ENCODE measurements at places on chromosomes 13 and 19.

DNA sequence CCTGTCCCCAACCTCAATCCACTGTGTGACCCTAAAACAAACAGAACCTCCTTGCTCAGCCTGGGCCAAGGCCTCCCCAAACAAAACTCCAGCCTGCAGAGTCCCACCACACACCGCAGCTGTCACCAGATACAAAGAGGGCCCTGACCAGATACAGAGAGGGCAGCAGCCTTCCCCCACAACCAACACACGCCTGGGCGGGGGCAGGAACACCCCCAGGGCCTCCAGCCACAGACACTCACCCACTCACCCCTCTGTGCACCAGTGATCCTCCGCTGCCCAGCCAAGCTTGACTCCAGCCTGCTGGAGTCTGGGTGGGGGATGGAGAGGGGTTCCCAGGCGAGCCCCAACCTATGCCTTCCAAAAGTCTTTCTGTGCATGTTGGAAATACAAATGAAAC is 5.9 kb upstream of the CIRBP start:
- no peak for DNase-seq

- no peak for DNase-seq
Observed at GRCh38 chr13:72637561-72637960, 89.9 kb downstream of the MZT1 start.

DNA sequence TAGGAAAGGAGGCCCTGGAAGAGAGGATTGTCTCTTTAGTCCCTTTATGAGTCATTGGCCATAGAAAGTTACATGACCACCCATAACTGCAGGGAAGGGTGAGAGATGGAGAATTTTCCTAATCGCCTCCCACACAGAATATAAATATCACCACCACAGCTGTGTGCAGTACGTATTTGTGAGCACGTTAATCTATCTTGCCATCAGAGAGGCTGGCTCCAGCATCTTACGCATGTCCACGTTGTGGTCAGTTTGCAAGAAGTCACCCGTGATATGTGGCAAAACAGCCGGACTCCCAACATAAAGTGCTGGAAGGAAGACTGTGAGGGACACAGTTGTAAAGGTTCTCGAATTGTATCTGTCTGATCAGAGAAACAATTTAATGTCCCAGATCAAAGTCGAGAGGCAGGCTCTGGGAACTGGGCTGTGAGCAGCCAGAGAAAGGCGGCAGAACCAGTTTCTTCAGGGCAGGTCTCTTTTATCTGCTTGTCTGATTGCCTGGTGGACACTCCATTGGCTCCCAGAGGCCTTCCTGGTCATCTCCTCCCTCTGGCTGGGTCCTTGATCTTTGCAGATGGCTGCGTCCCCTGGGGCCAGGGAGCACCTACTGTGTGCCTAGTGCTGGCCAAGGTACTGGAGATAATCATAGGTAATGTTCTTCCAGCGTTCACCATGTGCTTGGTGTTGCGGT is 74.9 kb downstream of the SIPA1L3 start:
- DNase-seq = no peak

DNA sequence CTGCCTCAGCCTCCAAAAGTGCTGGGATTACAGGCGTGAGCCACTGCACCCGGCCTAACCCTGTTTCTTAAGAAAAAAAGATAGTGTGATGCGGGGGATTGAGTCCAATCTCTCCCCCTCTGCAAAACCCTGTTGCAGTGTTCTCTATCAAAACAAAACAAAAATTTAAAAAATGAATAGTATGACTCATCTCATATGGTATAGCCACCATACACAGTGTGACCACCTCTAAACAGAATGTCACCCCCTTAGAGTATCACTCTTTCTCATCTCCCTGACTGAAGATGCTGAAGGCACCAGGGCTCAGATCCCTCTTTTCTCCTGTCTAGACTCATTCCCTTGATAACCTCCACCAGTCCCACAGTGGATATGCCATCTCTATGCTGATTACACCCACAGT is 6.8 kb upstream of the ERF start:
- DNase-seq = no peak

DNA sequence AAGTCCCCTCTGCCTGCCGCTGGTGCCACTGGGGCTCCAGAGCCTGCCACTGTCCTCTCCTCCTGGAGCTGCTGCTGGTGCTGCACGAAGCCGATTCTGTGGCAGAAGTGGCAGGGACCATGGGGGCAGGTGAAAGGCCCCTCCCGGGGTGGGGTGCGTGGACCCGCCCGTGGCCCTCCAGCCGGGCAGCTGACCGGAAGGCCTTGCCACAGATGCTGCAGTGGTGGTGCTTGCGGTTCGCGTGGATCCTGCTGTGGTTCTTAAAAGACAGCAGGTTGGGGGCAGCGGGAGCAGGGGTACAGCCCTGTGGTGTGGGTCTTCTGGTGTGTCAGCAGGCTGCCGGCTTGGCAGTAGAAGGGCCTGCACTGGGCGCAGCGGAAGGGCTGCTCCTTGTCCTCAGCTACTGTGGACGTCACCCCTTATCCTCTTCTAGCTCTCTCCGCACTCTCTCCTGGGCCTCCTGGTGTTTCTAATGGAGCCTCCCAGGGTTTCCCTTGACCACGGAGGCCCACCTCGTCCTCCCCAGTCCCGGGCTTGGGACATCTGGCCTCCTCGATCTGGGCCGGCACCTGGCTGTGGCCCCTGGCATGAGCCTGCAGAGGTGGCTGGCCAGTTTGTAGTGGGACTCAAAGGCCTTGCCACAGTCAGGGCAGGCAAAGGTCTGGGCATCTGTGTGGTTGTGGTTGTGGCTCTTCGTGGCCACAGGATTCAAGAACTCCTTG is 380.4 kb downstream of the OLFM4 start:
- DNase-seq = no peak

GRCh38 chr13:61466280-61466679 is 50.6 kb upstream of the PCDH20 start:
- DNase-seq = no peak

- no peak for DNase-seq
Observed at GRCh38 chr19:7512400-7512851, 3.5 kb upstream of the ZNF358 start.

- no peak for DNase-seq
Observed at GRCh38 chr19:40623403-40624251, 22.5 kb downstream of the LTBP4 start.

DNA sequence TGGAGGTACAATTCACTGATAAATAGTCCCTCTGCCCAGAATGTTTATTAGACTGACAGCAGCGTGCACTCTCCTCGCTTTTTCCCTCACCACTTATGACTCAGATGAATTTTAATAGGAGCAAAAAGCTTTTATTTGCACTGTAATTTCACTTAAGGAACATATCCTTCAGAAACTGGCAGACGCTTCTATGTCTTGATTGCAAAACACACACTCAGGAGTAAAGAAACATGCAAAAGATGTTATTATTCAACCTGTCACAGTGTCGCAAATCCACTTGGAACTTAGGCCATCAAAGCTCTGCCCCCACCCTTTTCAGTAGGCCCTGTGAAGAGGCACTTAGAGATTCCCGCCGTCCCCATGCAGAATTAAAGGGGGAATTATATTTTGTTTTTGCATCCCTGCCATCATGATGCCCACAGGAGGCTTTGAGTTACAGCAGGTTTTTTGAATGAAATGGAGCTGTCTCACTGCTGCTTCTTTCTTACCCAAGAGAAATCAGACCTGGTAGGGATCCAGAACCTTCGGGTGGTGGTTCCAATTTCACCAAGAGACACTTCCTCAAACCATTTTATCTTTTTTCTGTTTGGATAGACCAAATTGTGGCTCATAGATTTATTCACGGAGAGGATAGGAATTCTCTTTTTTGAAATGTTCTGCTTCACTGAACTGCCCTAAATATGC is 74.5 kb downstream of the GGACT start:
- DNase-seq = no peak

DNA sequence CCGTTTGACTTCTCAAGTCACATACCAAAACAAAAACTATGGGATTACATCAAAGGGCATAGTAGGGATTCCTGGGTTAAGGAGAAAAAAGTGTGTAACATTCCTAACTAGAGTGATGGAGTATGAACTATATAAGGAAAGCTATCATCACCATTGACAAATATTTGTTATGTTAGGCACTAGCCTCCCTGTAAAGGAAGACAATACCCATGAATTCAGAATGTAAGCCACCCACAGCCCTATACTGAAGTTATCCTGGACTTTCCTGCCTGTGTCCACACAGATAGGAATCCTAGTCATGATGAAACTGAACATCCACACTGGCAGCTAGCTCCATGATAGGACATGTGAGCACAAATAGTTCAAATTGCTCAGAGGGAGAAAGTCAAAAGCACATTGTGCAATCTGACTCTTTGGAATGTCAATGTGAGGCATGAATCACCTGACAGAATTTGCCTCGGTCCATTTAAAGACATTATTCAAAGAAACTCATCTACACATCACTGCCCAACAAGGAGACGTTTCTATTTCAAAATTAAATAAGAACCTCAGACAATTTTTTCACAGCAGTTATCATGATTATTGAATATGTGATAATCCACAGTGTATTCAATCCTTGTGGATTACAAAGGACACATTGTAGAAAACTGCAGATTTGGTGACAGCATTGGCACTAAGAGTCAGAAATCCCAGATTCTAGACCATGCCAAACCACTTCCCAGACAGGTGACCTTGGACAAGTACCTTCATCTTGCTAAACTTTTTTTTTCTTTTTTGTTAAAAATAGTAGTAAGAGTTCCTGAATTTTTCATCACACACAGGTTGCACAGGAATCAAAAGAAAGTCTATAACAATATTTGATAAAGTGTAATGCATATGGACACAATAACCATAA is 529.3 kb downstream of the IRS2 start:
- DNase-seq = peak; percentile 98

DNA sequence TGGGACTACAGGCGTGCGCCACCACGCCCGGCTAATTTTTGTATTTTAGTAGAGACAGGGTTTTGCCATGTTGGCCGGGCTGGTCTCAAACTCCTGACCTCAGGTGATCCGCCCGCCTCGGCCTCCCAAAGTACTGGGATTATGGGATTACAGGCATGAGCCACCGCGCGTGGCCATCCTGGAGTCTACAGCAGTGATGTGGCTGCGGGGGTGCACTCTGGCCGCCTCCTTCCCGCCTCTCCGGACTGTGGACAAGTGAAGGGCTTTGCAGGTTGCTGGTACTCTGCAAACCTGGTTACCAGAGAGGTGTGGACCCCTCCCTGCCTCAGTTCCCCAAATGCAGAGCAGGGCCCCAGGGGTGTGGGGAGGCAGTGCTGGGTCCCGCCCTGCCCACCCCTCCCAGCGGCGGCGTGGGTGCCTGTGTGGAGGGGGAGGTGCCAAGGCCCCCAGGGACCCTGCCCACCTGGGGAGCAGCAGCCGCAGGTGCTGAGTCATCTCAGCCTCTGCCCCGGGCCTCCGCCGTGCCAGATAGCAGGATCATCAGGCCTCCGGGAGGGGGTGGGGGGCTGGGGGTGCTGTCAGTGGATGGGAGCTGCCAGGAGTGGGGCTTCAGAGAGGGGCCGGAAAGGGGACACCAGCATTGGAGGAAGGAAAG is 23.1 kb downstream of the ARID3A start:
- DNase-seq = no peak

- DNase-seq = no peak
Observed at GRCh38 chr13:42812316-42812715, 30.9 kb downstream of the FAM216B start.

DNA sequence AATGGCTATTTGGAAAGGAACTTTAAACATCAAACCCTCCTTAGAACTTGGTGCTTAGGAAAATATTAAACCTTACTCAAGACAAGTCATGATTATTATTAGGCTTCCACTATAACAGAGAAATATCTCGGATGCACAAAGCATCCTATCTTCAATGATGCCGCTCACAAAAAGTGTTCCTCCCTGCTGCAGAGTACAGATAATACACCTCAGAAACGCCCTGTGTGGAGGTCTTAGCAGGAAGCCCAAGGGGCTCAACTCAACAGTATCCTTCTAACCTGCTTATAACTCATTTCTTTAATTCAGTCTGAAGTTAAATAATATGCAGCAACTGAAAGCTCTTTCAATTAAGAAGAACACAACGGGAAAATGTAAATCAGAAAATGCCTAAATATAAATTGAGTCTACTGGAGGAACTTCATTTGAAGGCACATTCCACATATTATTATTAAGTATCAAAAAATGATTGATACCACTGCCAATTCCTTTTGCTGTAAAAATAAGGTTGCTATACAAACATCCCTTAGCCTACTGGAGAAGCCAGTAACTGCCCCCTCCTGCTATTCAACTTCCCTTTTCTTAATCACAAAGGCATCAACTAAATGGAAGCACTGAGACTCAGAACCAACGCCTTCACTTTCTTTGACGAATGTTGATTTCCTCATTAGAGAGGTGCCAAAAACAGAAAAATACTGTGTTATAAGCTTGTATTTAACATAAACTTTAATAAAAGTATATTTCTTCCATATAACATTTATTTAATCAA is 12.0 kb downstream of the ELF1 start:
- no peak for DNase-seq

DNA sequence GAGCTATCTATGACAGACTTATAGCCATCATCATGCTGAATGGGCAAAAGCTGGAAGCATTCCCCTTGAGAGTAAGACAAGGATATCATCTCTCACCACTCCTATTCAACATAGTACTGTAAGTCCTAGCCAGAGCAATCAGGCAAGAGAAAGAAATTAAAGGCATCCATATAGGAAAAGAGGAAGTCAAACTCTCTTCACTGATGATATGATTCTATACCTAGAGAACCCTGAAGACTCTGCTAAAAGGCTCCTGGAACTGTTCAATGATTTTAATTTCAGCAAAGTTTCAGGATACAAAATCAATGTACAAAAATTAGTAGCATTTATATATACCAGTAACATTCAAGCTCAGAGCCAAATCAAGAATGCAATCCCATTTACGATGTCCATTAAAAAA is 21.7 kb upstream of the C1QTNF9B start:
- DNase-seq = no peak

GRCh38 chr13:99862244-99862643 is 109.3 kb downstream of the ZIC5 start:
- no peak for DNase-seq

DNA sequence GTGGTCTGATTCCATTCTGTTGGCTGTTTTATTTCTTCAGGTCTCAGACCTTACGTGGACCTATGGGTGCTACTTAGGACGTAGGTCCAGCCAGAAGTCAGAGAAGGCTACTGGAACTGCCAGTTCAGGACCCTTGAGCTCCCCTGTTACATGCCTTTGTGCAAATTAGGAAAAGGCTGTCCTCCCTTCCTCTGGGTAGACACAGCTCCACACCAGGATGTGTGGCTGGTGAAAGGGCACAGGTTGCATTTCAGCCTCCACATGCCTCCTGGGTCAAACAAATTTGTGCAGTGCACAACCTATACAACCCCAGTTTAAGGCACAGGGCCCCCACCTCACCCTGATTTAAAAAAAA is 43.9 kb upstream of the MAP3K10 start:
- no peak for DNase-seq

DNA sequence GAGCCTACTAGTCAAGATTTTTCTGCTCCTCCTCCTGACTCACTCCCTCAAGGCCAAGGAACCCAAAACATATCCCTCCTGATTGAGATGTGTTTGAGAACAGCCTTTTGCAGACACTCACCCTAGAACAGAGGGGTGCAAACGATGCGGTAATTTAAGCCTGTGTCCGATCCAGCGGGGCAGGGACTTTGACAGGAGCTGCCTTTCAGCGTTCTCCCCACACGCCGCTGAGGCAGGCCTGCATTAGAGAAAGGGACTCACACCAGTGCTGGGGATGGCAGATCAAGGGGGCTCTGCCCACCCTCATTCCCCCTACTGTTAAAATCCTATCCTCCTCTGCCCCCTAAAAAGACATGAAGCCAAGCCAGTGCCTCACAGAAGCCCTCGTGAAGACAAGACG is 70.5 kb downstream of the CCDC70 start:
- no peak for DNase-seq
